A549 treated with CpdA at 1 μM for 4 hours (cell line): ENCODE measurements at places on chromosomes 5 and 9. TPM values are rescaled to one million over a fixed set of nuclear protein-coding genes. Genes with fewer than 3 reads are reported as not detected.

Gene INIP
- total RNA-seq = 13.6 to 34.0 TPM (median 17.0 TPM) in 5 replicates

Gene PDGFRB
- total RNA-seq = 0.08 to 0.34 TPM (median 0.18 TPM) in 5 replicates

Gene HTR1A
- total RNA-seq = not detected in 5 replicates

Gene SIMC1
- 10.7 to 16.0 TPM (median 15.0 TPM) in 5 replicates for total RNA-seq

Gene SPATA31A3
- total RNA-seq = not detected in 5 replicates

Gene CKMT2
- not detected in 5 replicates for total RNA-seq

Gene SUSD3
- total RNA-seq = 0.50 to 0.62 TPM (median 0.54 TPM) in 5 replicates

Gene BRD9
- total RNA-seq = 32.3 to 42.7 TPM (median 36.6 TPM) in 5 replicates

Gene KIF4B
- total RNA-seq = 0.01 to 0.02 TPM (median 0.02 TPM) in 3 of 5 replicates, not detected in the others

Gene ECSCR
- not detected in 5 replicates for total RNA-seq

Gene FAM163B
- total RNA-seq = not detected in 5 replicates

Gene HSD17B3
- total RNA-seq = 0.17 TPM in 1 of 5 replicates, not detected in the others

Gene CYSRT1
- total RNA-seq = 3.3 to 5.0 TPM (median 4.0 TPM) in 5 replicates

Gene CRHBP
- 0.06 to 0.33 TPM (median 0.21 TPM) in 5 replicates for total RNA-seq

Gene ACOT12
- total RNA-seq = 0.08 TPM in 1 of 5 replicates, not detected in the others

Gene SPAG8
- 0.22 to 0.53 TPM (median 0.27 TPM) in 5 replicates for total RNA-seq

Gene PCDHGB3
- 0.15 to 0.35 TPM (median 0.20 TPM) in 5 replicates for total RNA-seq

Gene BICD2
- total RNA-seq = 27.1 to 31.8 TPM (median 30.3 TPM) in 5 replicates

Gene UGT3A2
- not detected in 5 replicates for total RNA-seq

Gene RALGPS1
- total RNA-seq = 1.3 to 4.0 TPM (median 2.0 TPM) in 5 replicates

Gene SLCO6A1
- not detected in 5 replicates for total RNA-seq

Gene NUDT12
- total RNA-seq = 1.7 to 2.3 TPM (median 1.9 TPM) in 5 replicates

Gene OR1J2
- total RNA-seq = 0.06 to 0.15 TPM in 2 of 5 replicates, not detected in the others
